ENCODE measurements at places on chromosomes 12 and 14.

DNA sequence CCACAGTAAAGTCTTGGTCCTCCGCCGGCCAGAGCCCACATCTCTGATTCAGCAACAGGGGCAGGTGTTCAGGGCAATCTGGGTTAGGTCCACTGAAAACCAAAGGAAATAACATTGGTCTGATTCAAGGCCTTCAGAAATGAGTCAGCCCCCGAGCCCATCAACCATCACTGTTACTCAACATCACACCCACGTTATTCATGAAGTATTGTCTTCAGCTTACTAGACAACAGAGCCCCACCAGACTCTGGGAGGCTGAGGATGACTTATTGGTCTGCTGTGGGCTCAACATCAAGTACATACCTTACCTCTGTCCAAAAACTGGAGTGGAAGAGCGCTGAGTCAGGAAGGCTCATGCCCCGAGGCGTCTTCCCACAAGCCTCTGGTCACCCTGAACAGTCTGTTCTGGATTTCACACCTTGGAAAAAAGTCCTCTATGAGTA, 97.5 kb downstream of the ZFP36L1 start:
- no peak for DNase-seq

DNA sequence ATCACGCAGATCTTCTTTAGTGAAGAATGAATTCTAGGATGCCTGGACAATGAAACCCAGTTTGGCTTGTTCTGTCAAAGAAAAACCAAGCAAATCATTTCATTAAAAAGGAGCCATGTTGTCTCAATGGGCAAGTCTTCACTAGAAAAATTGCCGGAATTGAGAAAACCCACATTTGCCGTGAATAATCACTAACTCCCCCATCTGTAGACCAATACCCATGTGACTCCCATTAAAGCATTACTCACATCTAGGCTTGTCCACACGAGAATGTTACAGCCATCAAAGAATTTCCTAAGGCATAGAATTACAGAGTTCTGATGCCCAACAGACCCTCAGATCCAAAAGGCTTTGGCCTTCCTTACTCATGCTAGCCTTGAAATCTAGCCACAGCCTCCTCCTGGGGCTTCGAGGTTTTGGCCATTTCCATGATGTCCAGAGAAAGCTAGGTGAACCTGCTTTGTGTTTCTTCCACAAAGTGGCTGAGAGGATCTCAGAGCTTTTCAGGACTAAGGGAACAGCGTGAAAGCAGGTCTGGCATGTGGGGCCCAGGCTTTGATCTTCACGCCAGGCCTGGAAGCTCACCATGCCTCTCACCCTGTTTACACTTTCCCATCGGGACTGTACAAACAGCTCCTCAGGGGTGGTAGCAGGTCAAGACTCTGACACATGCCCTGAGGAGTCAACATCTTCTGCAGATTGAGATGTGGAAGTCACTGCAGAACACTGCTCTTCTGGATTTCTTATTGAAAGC, 12.1 kb downstream of the SLC7A8 start:
- no peak for DNase-seq

DNA sequence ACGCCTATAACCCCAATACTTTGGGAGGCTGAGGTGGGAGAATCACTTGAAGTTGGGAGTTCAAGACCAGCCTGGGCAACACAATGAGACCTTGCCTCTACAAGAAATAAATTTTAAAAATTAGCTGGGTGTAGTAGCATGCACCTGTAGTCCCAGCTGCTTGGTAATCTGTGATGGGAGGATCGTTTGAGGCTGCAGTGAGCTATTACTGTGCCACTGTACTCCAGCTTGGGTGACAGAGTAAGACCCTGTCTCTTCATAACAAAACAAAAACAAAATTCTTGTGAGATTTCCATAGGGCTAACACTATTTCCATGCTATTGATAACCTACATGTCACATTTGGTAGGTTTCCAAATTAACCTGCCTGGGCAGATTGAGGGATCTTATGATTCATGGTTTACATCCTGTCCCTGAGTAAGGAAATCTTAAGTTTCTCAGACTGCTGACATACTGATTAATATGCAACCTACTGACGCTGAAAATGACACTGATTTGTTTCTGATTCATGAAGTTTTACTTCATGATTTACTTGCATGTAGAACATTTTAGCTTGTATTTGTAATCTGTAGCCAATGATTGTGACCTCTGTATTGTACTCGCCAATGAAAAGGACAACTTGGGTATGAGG, 15.9 kb downstream of the ATP6V1D start:
- no peak for DNase-seq

GRCh38 chr14:51520087-51520486, 131.6 kb upstream of the FRMD6 start:
- DNase-seq: no peak

GRCh38 chr12:118103601-118104382, at the start of gene VSIG10:
Gene VSIG10, minus strand, starts transcription at chr12:118104011. Its CDS starts 340 bp downstream, at chr12:118103671.
- no peak for DNase-seq

- DNase-seq: no peak
Observed at GRCh38 chr12:67991158-67991557, 1.9 kb downstream of the IFNG-AS1 start.

DNA sequence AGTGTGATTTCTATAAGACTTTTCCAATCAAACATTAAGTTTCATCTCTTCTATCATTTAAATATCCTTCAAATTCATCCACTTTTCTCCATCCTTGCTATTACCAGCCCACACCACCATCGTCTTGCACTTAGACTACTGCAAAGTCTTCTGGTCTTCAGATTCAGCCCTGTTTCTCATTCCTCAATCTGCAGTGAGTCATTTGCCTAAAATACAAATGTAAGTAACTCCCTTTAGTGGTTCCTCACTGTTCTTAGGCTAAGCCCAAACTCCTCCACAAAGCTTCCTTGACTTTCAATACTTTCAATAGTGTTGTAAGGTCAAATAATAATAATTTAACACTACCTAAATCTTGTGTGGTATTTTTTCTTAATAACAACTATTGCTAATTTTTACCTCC, 83.3 kb downstream of the PLEKHG7 start:
- no peak for DNase-seq

DNA sequence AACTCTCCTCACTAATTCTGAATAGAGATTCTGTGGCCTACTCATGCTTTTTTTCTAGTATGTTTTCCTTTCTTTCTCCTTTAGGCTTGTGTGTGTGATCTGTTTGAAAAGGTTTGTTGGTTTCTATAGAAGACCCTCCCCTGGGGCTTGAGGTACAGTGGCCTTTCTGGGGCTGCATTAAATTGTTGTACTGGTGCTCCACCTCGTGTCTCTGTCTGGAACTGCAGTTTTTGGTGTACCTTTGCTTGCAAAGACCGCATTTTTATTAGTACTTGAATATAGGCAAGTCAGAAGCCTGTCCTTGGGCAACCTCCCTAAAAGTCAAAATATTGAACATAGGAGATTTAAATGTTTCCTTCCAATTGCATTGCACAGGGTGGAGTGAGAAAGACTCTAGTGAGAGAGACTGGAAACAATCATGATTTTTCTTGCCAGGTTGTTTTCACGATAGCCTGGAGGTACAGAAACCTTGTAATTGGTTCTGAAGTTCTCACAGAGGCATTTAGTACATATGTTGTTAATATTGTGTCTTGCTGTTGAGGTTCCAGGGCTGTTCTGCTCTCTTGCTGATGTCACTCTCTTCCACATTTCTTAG, 39.0 kb downstream of the SLCO1B1 start:
- peak; percentile 4 for DNase-seq

DNA sequence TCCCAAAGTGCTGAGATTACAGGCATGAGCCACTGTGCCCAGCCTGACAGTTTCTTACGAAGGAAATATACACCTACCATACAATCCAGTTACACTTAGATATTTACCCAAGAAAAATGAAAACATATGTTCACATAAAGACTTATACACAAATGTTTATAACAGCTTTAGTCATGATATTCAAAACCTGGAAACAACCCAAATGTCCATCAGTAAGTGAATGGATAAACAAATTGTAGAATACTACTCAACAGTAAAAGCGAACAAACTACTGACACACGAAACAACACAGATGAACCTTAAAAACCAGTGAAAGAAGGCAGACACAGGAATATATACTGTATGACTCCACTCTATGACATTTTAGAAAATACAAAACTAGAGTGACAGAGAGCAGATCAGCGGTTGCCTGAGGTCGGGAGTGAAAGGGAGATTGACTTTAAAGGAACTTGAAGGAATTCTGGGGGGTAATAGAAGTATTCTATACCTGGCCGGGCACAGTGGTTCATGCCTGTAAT, 83.6 kb downstream of the SPRING1 start:
- DNase-seq: no peak

DNA sequence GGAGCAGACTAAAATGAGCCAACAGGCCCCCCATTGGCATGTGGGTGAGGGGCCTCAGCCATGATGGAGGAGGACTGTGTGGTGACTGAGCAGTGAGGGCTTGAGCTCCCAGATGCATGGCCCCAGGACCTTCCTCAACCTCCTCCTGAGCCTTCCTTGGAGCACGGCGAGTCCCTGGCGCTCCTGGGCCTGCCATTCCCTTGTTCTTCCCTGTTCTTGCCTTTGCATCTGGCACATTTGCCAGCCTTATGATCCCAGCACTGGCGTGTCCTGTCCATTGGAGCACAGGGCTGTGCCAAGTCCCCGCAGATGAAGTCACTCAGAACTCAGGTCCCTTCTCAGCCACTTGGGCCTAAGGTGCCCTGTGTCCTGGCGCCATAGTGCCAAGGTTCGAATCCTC, 40.3 kb upstream of the MEG3 start:
- DNase-seq: no peak

DNA sequence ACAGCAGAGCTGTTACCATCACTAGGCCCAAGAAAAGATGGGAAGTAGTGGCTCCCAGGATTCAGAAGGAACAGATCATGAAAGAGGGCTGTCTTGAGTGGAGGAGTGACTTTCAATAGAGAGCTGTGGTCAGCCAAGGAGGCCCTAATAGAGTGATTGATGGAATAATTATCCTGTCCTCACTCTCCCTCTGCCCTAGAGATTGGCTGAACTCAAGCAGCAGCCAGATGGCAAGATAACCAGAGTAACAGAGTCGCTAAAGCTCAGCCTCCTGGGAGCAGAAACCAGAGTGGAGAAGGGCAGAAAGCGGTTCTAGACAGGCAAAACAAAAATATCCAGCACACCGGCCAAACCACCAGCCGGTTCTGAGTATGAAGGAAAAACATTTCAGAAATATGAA, 23.1 kb downstream of the GMFB start:
- DNase-seq: peak; percentile 98

DNA sequence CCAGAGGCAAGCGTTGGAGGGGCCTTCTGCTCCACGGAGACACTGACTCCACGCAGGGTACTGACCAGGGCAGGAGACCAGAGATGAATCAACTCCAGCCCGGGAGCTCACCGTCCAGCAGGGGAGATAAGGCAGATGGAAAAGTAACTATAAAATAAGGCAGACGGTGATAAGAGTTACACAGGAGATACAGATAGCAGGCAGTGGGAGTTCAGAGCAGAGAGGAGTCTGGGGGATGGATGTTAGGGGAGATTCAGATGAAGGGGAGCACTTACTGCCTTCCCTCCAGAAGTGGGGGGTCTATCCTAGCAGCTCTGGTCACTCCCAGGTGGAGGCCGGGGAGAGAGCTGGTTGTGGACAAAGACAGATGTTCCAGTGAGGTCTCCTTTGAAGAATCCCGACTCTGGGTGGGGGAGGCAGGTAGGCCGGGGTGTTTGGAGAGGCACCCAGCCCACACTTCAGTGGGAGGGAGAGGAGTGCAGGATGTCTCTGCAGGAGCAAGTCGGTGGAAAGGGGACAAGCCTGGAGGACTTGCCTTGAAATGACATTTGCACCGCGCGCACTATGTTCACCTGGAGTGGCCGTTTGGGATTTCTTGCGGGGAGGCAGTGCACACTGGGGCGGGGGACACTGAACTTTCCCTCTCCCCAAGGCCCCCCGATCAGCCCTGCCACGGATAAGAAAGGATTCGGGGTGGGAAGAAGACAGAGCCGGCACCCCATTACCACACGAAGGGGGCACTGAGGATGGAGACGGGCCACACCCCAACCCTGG, 1.2 kb downstream of the PITPNM2 start:
- DNase-seq: no peak

- DNase-seq: no peak
Observed at GRCh38 chr12:19971361-19972280, 396.7 kb upstream of the PDE3A start.

- no peak for DNase-seq
Observed at GRCh38 chr12:120235369-120236323, 29.9 kb downstream of the PXN start.

DNA sequence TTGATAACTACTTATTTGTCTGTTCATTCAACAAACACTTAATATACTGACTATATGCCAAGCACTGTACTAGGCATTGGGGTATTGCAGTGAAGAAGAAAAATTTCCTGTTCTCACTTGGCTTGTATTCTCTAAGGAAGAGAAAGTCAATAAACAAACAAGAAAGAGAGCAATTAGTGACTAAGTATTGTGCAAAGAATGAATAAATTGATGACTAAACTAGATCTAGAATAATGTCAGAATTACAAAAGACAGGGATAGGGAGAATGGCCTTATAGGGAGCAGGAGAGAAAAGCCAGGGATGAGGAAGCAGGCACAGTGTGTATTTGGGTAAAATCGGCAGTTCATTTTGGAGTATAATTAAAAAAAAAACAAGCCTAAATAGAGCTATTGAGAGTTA, 4.2 kb upstream of the LIN7A start:
- DNase-seq: no peak

GRCh38 chr12:22412581-22412980, 78.1 kb upstream of the ST8SIA1 start:
- DNase-seq: no peak

- DNase-seq: no peak
Observed at GRCh38 chr14:101082036-101082435, 178.5 kb upstream of the RTL1 start.

GRCh38 chr12:57889500-57889989, 43.0 kb upstream of the CTDSP2 start:
- no peak for DNase-seq

GRCh38 chr14:32298346-32298745, 30.8 kb upstream of the AKAP6 start:
- no peak for DNase-seq

GRCh38 chr12:29147731-29148595, 1.1 kb upstream of the FAR2 start:
- no peak for DNase-seq

DNA sequence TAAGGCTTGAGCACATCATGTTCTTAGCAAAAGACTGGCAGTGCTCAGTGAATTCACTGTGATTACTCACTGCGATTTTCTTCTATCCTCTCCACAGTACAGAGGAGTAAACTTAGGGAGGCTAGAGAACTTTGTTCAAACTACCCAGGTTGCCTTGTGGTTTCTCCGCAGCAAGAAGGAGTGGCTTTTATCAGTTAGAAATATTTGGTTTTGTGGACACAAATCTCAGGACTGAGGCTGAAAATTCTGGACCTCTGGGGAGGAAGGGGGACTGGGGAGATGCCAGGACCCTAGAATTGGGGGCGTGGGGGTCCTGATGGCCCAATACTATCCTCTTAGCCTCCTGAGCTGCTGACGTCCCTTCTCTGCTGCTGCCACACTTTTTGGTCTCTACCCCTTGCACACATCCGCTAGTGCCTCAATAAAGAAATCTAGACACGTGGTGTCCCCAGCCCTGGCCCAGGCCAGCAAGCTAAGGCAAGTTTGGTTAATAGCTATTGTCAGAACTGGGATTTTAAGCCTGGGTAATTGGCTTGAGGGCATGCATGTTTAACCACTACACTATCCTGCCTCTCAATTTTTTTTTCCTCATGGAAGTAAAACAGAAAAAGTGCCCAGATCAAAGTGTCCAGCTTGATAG, 842 bp downstream of the OAS2 start:
- DNase-seq: no peak

All from NCI-H524 treated with DMSO at 0.1 percent for 48 hours (cell line).